ENCODE measurements at places on chromosomes 2 and 18.
A peak's percentile ranks its signal among the peaks of the same experiment; 100 is the strongest.

- no peak for DNase-seq
These were observed 7.4 kb upstream of the EXOC6B start for GRCh38 chr2:72833084-72833714.

DNA sequence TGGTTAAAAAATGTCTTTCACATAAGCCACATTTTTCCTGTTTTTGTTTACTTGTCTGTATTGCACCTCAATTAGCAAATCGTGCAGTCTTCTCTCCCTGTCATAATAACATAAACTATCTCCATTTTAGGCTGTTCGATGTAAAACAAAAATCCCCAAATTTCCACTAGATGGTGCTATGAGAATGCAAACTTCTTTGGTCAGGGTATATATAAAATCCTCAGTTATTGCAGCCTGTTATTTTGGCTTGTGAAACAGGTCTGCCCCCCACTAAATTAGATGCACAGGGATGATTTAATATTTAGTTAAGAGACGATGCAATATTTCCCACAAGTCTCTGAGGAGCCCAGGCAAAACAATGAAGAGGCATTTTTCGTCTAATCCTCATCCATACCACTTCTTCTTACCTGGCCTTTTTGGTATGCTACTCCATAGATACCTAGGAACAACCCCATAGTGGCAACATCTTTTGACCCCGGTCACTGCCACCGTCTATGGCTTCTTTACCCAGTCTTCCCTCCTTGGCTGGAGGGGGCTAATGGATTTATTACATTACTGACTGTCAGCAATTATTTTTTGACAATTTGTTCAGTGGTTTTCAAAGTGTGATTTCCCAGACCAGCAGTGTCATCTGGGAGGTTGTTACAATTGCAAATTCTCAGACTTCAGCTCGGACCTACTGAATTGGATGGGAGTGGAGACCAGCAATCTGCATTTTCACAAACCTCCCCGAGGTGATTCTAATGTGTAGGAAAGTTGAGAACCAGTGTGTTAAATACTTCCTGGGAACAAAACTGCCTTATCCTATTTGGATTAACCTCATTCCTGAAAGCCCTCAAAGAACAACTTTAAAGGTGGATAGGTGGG lies 117.4 kb upstream of the CWC22 start:
- peak; percentile 39 for DNase-seq

DNA sequence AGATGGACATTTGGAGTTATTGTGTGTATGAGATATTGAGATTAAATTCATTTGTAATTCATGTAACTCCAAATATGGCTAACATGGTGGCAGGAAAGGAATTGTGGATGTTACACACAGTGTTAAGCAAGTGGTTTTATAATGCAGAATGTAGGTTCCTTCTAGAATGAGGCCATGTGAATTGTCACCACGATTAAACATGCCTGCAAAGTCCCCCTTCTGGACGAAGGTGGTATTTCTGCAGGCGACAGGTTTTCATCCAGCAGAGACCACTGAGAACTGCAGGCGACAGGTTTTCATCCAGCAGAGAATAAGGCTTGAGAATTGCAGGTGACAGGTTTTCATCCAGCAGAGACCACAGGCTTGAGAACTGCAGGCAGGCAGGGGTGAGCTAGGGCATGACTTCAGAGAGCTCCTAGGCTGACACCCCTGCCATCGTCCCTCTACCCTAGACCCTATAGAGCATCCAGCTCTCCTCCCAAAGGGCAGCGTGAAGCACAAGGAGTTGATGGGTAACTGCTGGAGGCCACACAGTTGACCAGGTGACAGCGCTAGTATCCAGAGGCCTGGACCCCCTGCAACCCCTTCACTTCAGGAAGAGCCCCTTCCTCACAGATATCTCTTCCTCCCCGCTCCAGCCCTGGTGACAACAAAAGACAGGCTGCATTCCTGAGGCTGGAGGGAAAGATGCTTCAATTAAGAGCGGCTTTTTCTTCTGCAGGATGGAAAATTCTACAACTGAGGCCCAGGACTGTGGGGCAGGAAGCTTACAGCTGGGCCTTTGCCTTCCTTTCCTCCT lies 175.8 kb downstream of the LOXHD1 start:
- peak; percentile 42 for DNase-seq

DNA sequence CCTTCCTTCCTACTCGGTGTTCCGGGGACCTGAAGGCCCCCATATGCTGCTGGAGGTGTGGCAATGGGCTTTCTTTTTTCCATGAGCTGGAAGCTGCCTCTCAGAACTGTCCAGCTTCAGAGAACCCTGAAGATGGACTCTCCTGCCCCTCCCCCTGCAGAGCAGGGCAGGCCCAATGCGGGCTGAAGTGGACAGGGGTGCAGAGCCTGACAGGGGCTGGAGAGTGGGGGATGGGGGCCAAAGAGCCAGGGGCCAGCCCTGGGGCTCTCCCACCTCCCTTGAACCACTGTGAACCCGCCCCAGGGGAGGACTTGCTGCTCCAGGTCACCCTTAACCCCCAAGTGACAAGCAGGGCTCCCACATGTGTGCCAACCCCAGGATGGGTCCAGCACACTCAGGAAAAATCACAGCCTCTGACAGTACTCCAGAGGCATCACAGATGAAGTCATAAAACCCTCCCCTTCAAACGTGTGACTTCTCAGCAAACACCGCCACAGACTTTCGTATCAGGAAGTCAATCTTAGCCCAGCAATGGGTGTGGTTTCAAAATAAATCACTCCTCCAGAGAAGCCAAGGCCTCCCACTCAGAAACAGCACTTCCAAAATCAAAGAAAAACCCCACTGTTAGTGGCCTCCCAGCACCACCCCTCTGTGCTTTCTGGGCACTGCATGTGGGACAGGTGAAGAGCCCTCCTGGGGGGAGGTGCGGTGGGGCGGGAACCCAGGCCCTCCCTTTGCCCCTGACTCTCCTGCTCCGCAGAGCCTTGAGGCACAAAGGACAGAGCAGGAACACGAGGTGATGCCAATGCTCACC lies 135.8 kb downstream of the HDAC4 start:
- peak; percentile 78 for DNase-seq

- DNase-seq, result no peak
These were observed 151.2 kb downstream of the PRPF40A start for GRCh38 chr2:152565884-152566727.

GRCh38 chr18:36211612-36212065 lies 24.3 kb downstream of the MOCOS start:
- DNase-seq, result no peak

DNA sequence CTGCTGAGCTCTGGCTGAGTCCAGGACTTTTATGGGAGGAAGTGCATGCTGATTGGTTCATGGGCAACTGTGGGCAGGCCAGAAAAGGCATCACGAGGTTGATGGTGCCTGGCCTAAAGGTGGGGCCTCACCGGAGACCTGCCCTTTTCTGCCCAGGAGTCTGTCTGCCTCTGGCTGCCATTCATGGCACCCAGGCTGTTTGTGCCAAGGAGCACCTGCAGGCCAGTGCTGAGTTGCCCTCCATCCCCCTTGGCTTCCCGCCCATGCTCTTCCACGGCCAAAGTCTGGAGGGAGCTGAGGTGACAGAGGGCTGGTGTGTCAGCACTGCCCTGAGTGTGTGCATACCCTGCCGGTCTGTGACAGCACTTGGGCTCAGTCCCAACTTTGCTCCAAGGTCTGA lies 123.2 kb downstream of the PTH2R start:
- DNase-seq, result no peak

Measured in GM10248 (cell line).